SIG-M5 (cell line): ENCODE measurements at places on chromosomes 6 and 20.

GRCh38 chr6:47360388-47360787 lies 50.7 kb upstream of the TNFRSF21 start:
- DNase-seq: no peak

DNA sequence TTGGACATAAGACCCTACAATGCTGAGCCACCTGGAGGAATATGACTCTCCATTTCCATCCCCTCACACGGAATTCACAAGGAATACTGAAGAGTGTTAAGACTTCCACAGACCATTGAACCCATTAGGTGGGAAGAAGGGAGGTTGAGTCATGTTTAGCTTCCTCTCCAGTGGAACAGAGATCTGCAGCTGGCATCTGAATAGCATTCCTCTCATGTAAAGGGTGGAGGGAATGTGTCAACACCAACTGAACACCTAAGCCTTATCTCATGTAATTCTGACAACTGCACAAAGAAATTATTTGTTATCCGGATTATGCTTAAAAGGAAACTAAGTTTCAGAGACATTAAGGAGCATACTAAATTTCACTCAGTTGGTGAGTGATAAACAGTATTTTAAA lies 705.9 kb downstream of the MAFB start:
- no peak for DNase-seq

DNA sequence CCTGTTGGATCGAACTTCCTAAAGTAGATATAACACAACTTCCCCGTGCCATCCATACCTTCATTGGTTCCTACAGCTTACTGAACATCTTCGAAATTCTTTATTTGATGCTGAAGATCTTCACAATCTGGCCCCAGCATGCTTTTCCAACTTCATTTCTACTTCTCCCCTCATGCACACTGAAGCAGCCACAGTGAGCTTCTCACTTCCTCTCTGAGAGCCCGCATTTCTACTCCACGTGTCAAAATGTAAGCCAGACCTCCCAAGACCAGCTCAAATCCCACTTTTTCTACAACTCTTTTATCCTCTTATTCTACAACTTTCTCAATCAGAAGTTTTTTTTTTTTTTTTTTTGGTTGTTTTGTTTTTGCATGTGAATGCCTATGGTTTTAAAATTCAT lies 254.7 kb downstream of the GMPR start:
- DNase-seq: no peak

- DNase-seq: no peak
These were observed 150.1 kb downstream of the DTNBP1 start for GRCh38 chr6:15512721-15513120.

DNA sequence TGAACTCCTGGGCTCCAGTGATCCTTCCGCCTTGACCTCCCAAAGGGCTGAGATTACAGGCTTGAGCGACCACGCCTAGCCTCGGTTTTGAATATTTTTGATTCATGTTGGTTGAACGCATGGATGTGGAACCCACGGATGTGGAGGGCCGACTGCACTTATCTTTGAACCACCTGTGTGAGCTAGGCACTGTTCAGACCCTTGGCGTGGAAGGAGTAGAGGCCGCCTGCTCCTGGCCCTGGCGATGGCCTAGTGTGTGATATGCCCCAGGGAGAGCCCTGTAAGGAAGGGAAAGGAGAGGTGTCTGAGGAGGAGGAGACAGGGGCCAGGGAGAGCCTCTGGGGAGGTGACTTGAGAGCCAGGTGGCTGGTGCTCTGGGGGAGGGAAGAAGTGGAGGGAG lies 64.3 kb downstream of the BCAS4 start:
- DNase-seq: no peak

GRCh38 chr6:140107216-140107615 lies 732.8 kb upstream of the CITED2 start:
- no peak for DNase-seq
